ENCODE measurements at places on chromosomes 6 and 20.

- peak; percentile 9 for DNase-seq
Observed at GRCh38 chr6:18400831-18401446, 13.8 kb downstream of the RNF144B start.

DNA sequence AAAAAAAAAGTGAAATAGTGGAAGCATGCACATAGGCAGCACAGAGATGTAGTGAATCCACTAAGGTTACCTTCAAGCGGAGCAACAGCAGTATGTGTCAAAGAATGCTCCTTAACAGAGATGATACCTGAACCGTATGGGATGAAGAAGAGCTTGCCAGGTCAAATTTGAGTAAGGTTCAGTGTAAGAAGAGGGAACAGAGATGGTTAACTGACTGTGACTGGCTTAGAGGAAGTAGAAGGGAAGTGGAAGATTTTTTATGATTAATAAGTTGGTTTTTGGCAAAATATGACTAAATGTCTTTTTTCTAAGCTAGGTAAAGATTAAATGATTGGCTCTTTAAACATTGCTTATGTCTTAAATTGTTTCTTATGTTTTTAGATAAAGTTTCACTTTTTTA lies 52.6 kb upstream of the C20orf144 start:
- no peak for DNase-seq

- DNase-seq = peak; percentile 18
Observed at GRCh38 chr6:106125925-106126435, 39.8 kb downstream of the PRDM1 start.

DNA sequence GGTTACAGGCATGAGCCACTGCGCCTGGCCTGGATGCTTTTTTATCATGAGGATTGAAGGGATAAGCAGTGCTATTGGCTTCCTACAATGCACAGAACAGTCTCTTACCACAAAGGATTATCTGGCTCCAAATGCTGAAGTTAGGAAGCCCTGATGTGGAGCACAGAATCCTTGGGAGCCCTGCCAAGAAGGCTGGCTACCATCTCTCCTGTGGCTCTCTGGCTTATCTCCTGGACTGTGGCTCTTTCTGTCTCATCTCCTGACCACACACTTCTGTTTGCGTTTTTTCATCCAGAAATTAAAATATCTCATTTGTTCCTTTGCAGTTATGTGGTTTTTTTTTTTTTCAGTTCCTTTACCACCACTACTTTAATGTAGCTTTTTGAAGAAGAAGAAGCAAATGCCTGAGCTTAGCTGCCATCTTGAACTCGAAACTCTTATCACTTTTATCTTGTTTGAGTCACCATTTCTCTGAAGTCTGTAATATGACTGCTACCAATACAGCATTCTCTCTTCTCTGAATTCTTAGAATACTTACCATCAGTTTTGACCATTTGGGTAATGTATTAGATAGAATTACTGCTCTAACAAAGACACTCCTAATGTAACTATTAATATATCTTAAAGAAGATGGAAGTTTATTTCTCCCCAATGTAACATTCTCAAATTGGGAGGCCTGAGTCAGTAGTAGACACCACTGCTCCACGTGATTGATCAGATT lies 1044.7 kb downstream of the KIF16B start:
- no peak for DNase-seq

DNA sequence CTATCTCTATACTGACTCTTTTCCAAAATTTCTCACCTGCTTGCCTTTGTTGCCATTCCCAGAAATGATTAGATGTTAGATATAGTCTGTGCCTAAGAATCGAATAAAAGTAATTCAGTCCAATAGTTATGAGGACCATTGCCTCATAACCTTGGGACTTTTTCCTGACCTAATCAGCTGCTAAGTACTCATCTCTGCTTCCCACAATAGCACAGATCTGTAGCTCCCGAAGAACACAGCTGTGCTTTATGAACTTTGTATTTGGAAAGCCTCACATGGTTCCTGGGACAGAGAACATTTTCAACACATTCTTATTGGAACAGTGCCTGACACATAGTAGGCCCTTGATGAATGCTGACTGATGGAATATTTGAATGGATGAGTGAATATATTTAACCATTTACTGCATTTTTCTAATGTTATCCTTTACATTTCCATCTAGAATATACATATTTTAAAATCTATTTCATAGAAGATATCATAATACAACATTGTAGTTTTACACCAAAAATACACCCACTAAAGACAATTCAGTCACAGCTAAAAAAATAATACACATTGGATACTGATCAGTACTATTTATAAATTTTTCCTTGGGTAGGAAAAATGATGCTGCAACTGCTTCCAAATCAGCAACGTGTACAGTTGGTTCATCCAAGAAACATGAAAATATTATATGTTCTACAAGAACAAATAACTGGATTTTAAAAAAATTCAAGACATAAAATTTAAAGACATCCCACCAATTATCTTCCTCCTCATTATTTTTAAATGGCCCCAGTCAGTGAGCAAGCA lies 53.9 kb downstream of the HS3ST5 start:
- no peak for DNase-seq

GRCh38 chr6:55636406-55637102 lies 57.6 kb upstream of the HMGCLL1 start:
- DNase-seq = no peak

GRCh38 chr6:155066361-155066760 lies 71.2 kb downstream of the TIAM2 start:
- no peak for DNase-seq

DNA sequence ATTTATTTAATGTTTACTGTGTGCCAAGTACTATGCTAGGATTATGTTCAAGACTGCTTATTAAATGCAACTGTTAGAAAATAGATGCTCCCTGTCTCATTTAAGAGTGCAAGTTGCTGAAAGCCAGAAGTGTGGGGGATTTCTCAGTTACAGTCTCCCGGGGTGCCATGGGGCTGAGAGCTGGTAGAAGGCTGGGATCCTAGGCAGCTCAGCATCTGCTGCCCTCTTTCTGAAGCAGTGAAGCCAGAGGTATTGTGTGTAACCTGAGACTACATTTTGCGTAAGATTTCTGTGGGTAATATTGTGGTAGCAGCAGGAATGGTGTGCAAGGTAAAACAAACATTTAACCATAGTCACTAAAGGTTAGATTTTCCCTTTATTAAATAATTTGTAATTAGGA lies 120.6 kb downstream of the AKAP7 start:
- DNase-seq = no peak

- no peak for DNase-seq
Observed at GRCh38 chr6:107737397-107737793, 86.7 kb downstream of the SCML4 start.

- DNase-seq = no peak
Observed at GRCh38 chr6:11584244-11584643, 46.7 kb downstream of the TMEM170B start.

DNA sequence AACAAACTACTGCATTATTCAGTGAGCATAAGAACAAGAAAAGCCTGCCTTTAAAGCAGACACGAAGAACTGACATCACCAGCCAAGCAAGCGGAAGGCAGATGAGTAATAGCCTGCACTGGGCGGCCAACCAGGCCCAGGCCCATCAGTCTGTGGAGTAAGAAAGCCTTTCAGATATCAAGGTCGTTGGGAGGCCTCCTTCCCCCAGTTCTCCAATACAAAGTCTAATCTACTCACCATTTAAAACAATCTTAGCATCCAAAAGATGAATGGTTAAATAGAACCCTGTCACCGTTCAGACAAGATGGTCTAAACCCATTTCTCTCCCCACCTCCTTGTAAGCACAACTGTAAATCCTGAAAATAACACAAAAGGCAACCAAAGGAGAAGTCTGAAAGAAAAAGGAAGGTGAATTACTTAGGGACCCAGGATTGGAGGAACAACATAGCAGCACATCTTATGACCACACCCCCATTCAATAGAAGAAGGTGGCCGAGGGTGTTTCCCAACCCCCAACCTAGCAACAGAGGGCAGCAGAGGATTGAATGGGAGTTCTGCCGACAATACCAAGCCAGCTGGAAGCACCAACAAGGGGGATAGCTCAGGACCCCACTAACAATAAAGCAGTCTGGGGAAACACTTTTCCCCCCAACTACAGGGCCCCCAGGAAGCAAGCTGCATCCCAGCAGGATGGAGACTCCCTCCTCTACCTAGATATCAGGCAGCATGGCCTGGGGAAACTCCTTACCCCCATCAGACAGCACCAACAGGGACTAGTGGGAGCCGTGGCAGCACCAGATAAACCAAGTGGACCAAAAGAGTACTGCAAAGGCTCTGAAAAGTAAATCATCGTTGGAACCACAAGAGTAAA lies 67.9 kb downstream of the ZHX3 start:
- DNase-seq = peak; percentile 7

DNA sequence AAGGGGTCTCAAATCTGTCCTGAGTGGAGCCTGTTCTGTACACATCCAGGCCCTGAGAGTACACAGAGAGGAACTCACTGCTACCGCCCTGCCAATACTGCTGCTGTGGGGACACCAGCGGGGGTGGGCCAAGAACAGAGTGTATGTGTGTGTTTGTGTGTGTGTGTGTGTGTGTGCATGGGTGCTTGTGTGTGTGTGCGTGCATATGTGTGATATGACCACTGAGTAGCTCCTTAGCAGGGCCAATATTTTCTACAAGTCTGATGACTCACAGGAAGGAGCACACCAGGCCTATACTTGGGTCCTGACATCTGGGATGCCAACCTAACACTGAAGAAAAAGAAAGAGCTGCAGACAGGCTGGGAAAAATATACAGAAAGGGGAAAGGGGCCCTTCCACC lies 1.4 kb downstream of the RAET1E start:
- no peak for DNase-seq

- no peak for DNase-seq
Observed at GRCh38 chr6:37442416-37443215, 9.6 kb downstream of the CMTR1 start.

DNA sequence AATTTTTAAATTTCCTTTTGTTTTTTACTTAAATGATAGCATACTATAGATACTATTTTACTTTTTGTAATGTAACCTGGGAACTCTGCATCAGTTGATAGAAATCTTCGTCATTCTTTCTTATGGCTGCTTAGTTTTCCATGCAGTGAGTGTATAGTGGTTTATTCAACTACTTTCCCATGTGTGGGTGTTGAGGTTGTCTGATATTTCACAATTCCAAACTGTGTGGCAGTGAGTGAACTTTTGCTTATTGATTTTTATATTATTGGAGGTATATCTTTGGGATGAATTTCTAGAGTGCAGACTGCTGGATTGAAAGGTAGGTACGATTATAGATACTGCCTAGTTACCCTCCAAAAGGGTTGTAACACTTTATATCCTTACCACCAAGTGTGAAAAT lies 136.5 kb downstream of the CDKAL1 start:
- DNase-seq = no peak

GRCh38 chr6:17552861-17553260 lies 47.2 kb upstream of the FAM8A1 start:
- no peak for DNase-seq

DNA sequence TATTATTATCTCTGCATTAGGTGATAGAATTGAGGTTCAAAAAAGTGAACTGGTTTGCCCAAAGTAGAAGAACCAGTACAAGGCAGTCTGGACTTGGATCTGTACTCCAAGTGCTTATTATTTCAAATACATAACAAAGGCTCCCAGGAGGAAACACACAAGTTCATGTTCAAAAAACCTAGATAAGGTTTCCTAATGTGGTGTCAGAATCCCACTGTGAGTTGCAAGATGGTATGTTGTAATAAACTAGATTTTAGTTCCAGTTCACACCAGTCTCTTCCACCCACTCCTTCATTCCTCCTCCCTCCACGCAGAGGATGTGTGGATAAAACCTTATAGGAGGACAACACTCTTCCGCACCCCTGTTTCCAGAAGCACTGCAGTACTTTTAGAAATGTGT lies 42.8 kb downstream of the KIAA0319 start:
- DNase-seq = no peak

DNA sequence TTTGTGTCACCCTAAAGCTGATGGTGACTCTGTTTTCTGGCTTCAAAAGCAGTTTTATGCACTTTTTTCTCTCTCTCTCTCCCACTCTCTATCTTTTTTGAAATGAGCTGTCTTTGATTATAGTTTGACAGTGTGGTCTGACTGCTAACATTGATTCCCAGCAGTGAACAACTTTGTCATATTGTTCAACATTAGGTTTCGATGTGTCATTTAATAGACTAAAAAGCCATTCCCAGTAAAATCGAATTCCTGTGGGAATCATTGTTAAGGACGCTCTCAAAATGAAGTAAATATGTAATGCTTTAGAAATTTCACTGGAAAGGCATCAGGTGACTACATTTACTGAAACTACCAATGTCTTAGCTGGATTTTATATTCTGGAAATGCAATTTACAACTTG lies 69.9 kb upstream of the FLRT3 start:
- no peak for DNase-seq

DNA sequence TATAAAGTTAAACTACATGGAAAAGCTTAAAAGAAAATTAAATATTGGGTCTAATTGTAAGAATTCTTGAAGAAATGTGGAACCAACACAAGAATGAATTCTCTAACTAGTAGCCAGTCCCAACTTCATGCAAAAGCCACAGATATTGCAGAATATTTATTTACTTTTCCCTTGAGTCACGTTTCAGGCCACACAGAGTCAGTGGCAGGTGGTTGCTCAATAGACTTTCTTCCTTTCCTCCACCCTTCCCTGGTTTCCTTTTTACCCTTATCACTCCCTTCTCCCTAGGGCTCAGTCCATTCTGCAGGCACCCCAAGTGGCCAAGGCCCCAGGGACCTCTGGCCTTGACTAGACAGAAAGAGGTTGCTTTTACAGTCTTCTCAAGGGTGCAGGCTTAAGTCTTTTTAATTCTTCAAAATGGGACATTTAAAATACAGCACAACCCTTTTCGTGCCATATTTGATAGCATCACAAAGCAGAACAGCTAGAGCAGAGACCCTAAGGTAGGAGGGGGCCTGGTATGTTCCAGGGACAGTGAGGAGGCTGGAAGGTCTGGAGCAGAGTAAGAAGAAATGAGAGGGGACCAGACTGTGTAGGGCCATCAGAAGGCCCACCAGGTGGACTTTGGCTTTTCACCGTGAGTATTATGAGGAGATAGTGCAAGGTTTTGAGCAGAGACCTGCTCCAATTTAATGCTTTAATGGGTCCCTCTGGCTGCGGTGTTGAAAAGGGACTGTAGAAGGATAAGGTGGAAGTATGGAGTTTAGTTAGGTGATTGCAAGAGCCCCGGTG lies 65.0 kb downstream of the HDDC2 start:
- no peak for DNase-seq

DNA sequence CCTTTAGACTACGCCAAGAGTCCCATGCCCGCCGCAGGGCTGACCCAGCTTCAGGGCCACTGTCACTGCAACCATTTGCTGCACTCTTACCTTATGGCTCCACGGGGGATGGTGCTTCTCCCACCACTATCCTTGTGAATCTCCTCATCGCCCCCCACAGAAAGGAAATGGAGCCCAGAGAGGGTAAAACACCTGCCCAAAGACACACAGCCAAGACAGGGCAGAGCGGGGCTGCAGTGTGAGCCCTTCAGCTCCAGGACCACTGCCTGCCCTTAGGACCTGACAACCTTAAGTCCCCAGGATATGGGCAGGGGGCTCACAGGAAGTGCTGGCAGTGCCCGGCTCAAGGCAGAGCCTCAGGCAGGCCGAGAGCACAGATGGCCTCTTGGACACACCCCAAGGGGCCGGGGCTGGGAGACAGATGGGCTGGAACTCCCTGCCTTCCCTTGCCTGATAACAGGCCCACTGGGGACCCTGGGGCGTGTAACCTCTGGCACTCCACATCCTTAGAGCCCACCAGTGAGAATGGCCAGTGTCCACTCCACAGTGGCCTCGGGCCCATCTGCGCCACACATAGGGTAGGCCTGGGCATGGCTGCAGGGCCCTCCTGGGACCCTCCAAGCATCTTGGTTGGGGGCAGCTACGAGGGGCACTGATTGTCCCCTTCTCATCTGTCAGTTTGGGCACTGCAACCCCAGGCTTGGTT lies 265.2 kb downstream of the TAF4 start:
- DNase-seq = no peak

GRCh38 chr20:38181207-38181801 lies 16.2 kb upstream of the TGM2 start:
- DNase-seq = no peak

Measured in GDM1 (cell line).